ENCODE measurements at places on chromosomes 4 and X. TPM values are rescaled to one million over a fixed set of nuclear protein-coding genes. Genes with fewer than 3 reads are reported as not detected.

CCDC120 gene
- total RNA-seq, result 6.5 TPM

SFRP2 gene
- not detected for total RNA-seq

SHISA3 gene
- 0.10 TPM for total RNA-seq

ADH7 gene
- total RNA-seq, result not detected

NHSL2 gene
- total RNA-seq, result 1.2 TPM

TLL1 gene
- total RNA-seq, result 0.05 TPM

FGF2 gene
- total RNA-seq, result 0.96 TPM

LRCH2 gene
- total RNA-seq, result not detected

DCHS2 gene
- total RNA-seq, result not detected

TRIM61 gene
- 5.1 TPM for total RNA-seq

SYP gene
- total RNA-seq, result 3.3 TPM

SYNPO2 gene
- 0.93 TPM for total RNA-seq

RXFP1 gene
- total RNA-seq, result not detected

PRSS12 gene
- total RNA-seq, result not detected

GYPB gene
- not detected for total RNA-seq

SMIM10L2A gene
- 0.64 TPM for total RNA-seq

EPGN gene
- total RNA-seq, result not detected

NAP1L2 gene
- 2.3 TPM for total RNA-seq

TEC gene
- total RNA-seq, result 1.1 TPM

RNF212 gene
- 2.1 TPM for total RNA-seq

LARP7 gene
- 45.8 TPM for total RNA-seq

MAGED4 gene
- total RNA-seq, result not detected

MAGEC3 gene
- not detected for total RNA-seq

SHROOM4 gene
- not detected for total RNA-seq

DCAF12L2 gene
- total RNA-seq, result not detected

POF1B gene
- 0.29 TPM for total RNA-seq

STS gene
- 2.0 TPM for total RNA-seq

HPGD gene
- 13.8 TPM for total RNA-seq

KCNIP4 gene
- not detected for total RNA-seq

SSX4 gene
- not detected for total RNA-seq

MEPE gene
- total RNA-seq, result not detected

PAGE2B gene
- 0.63 TPM for total RNA-seq

MAGEC2 gene
- not detected for total RNA-seq

USP51 gene
- total RNA-seq, result 0.98 TPM

GABRB1 gene
- not detected for total RNA-seq

ARX gene
- total RNA-seq, result not detected

COX7B2 gene
- not detected for total RNA-seq

TLR2 gene
- total RNA-seq, result 4.6 TPM

GSX2 gene
- total RNA-seq, result not detected

ZNF630 gene
- 0.54 TPM for total RNA-seq

SH3D19 gene
- total RNA-seq, result not detected

THAP9 gene
- 1.3 TPM for total RNA-seq

SPOCK3 gene
- not detected for total RNA-seq

LUZP4 gene
- total RNA-seq, result not detected

EDNRA gene
- not detected for total RNA-seq

IRF2 gene
- total RNA-seq, result 125 TPM

CLGN gene
- not detected for total RNA-seq

FGF5 gene
- total RNA-seq, result not detected

ZNF157 gene
- total RNA-seq, result 0.15 TPM
